ENCODE measurements at places on chromosomes 16 and 17. TPM values are rescaled to one million over a fixed set of nuclear protein-coding genes. Genes with fewer than 3 reads are reported as not detected.

Gene SMTNL2
- total RNA-seq, result not detected

Gene ELMO3
- total RNA-seq, result 3.6 TPM

Gene SHISA9
- 0.11 TPM for total RNA-seq

Gene MYH2
- not detected for total RNA-seq

Gene MED13
- total RNA-seq, result 75.8 TPM

Gene SECTM1
- not detected for total RNA-seq

Gene OR1F1
- not detected for total RNA-seq

Gene MYH1
- not detected for total RNA-seq

Gene TEX2
- total RNA-seq, result 28.6 TPM

Gene EFCAB13
- 1.9 TPM for total RNA-seq

Gene PSME3IP1
- total RNA-seq, result 121 TPM

Gene MSL1
- 79.8 TPM for total RNA-seq

Gene NSF
- 56.5 TPM for total RNA-seq

- H3K27me3 ChIP-seq, result no peaks in the 10 kb centered on the region
- peak overlapping the region; percentile 49 for H3K4me3 ChIP-seq
- peak overlapping the region; percentile 57 for H3K27ac ChIP-seq
- peaks cover 62% of the 10 kb centered on the region for H3K4me1 ChIP-seq
These were observed 7.5 kb downstream of the IST1 start for GRCh38 chr16:71902656-71903365.

- H3K27me3 ChIP-seq, result no peaks in the 10 kb centered on the region
- peak; percentile 81 for DNase-seq
- H3K4me3 ChIP-seq, result peak overlapping the region; percentile 36
- H3K27ac ChIP-seq, result peak overlapping the region; percentile 87
- peaks cover 31% of the 10 kb centered on the region for H3K4me1 ChIP-seq
- H3K36me3 ChIP-seq, result peaks cover 5% of the 10 kb centered on the region
These were observed 15.8 kb downstream of the TMC6 start for GRCh38 chr17:78112518-78113471.

DNA sequence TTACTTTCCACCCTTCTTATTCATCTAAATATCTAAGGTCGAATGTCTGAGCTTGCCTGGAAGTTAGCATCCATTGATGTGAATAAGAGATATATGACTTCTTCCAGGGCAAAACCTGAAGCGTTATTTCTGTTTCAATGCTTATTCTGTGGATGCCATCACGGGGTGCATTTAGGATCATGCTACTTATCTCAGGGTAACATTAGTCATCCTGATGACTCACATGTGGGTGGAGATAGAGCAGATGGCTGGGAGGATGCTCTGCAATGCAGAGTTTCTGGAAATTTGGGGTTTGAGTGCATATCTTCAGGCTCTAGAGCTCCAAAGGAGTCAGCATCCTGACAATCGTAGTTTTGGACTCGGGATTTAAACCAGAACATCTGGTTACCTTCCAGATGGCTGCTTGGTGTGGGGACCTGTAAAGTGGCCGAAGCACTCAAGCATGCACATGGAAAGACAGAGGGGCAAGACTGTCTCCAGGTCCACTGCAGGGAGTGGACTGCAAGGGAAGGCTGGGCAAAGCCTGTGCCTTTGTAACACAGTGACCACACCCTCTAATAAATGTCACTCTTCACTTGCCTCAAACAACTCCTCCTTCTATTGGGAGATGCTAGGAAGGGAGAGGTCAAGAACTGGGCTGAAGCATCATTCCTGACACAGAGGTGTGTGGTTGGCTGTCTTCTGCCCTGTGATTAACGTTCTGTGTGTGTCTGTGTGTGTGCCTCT, 175.2 kb upstream of the SALL1 start:
- H3K27ac ChIP-seq, result no peak overlapping the region
- no peak for DNase-seq
- H3K27me3 ChIP-seq, result no peaks in the 10 kb centered on the region
- no peak overlapping the region for H3K4me3 ChIP-seq
- no peaks in the 10 kb centered on the region for H3K4me1 ChIP-seq
- H3K36me3 ChIP-seq, result no peaks in the 10 kb centered on the region

GRCh38 chr16:54932737-54933254, 2.1 kb downstream of the IRX5 start:
- H3K27ac ChIP-seq, result no peak overlapping the region
- peaks cover 20% of the 10 kb centered on the region for H3K4me1 ChIP-seq
- H3K36me3 ChIP-seq, result peaks cover 2% of the 10 kb centered on the region
- DNase-seq, result no peak
- H3K27me3 ChIP-seq, result peaks cover 56% of the 10 kb centered on the region

GRCh38 chr16:71698491-71698890, 26.0 kb downstream of the PHLPP2 start:
- peaks cover 4% of the 10 kb centered on the region for H3K36me3 ChIP-seq
- no peaks in the 10 kb centered on the region for H3K27me3 ChIP-seq
- no peak for DNase-seq
- H3K4me1 ChIP-seq, result no peaks in the 10 kb centered on the region
- H3K4me3 ChIP-seq, result no peak overlapping the region
- H3K27ac ChIP-seq, result no peak overlapping the region

- H3K4me1 ChIP-seq, result peaks cover 8% of the 10 kb centered on the region
- H3K4me3 ChIP-seq, result no peak overlapping the region
- no peak for DNase-seq
These were observed 43.9 kb downstream of the AATF start for GRCh38 chr17:36992701-36993100.

GRCh38 chr16:46768809-46769208, 20.7 kb upstream of the MYLK3 start:
- no peak for DNase-seq
- H3K36me3 ChIP-seq, result no peaks in the 10 kb centered on the region
- no peaks in the 10 kb centered on the region for H3K27me3 ChIP-seq
- H3K27ac ChIP-seq, result no peak overlapping the region
- H3K4me1 ChIP-seq, result peaks cover 3% of the 10 kb centered on the region

GRCh38 chr17:40369923-40370322, 5.4 kb upstream of the GJD3 start:
- peaks cover 11% of the 10 kb centered on the region for H3K4me1 ChIP-seq
- H3K36me3 ChIP-seq, result no peaks in the 10 kb centered on the region
- peak; percentile 29 for DNase-seq
- no peaks in the 10 kb centered on the region for H3K27me3 ChIP-seq

DNA sequence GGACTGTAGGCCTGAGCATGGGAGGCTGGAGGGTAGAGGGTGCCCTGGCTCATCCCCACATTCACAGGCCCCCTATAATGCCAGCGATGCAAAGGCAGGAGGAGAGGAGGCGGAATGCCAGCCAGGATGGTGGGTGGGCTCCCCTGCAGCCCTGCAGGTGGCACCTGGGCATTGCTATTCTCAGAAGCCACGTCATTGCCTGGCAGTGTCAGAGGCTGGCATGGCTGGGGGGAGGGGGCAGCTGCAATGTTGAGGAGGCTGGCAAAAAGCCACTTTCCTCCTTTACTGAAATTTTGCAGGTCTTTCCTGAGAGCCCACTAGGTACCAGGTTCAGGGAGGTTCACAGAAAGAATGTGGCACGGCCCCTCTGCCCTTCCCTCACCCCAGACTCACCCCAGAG, 36.2 kb downstream of the RAB11FIP4 start:
- no peaks in the 10 kb centered on the region for H3K4me1 ChIP-seq
- H3K36me3 ChIP-seq, result peaks cover 5% of the 10 kb centered on the region
- no peak overlapping the region for H3K27ac ChIP-seq
- H3K4me3 ChIP-seq, result no peak overlapping the region
- peaks cover 7% of the 10 kb centered on the region for H3K27me3 ChIP-seq

GRCh38 chr17:1104222-1104621, 75.6 kb downstream of the ABR start:
- no peak overlapping the region for H3K4me3 ChIP-seq
- peak; percentile 29 for DNase-seq
- H3K27ac ChIP-seq, result no peak overlapping the region

DNA sequence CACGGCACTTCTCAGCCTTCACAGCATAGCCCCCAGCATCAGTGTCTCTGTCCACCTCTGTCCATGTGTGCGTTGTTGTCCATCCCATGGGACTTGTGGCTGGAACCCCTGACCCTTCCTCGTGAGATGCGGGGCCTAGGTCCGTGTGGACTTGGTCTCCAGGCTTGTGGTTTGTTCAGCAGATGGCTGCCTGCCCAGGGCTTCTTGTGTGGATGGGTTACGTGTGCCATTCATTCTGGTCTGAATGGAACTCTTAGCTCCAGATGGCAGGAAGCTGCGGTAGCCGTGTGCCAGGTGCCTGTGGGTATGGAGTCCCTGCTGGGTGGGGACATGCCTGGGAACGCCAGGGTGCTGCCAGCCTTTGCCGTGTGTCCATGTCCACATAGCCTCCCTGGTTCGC, 31.7 kb upstream of the NUDT16L1 start:
- H3K27ac ChIP-seq, result no peak overlapping the region
- DNase-seq, result no peak
- H3K27me3 ChIP-seq, result no peaks in the 10 kb centered on the region
- H3K4me1 ChIP-seq, result peaks cover 17% of the 10 kb centered on the region
- no peak overlapping the region for H3K4me3 ChIP-seq

DNA sequence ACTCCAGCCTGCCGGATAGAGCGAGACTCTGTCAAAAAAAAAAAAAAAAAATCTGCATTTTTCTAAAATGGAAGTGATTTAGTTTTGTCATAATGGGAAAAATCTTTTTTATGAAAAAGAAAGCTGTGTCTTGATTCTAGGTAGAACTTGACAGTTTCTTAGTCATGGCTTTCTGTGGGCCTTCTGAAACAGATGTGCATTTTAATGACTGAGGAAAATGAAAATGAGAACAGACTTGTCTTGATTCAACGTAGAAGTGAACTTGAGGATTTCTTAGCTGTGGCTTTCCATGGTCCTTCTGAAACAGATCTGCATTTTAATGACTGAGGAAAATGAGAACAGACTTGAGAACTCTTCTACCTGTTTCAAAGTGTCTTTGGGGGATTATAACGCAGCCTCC, 171.7 kb downstream of the VPS53 start:
- no peak for DNase-seq
- H3K27ac ChIP-seq, result peak overlapping the region; percentile 47
- H3K4me1 ChIP-seq, result peaks cover 5% of the 10 kb centered on the region
- H3K36me3 ChIP-seq, result no peaks in the 10 kb centered on the region

GRCh38 chr17:80671039-80671824, 126.6 kb downstream of the RPTOR start:
- H3K36me3 ChIP-seq, result no peaks in the 10 kb centered on the region
- H3K27me3 ChIP-seq, result no peaks in the 10 kb centered on the region
- H3K4me1 ChIP-seq, result peaks cover 28% of the 10 kb centered on the region
- H3K27ac ChIP-seq, result no peak overlapping the region

- H3K4me1 ChIP-seq, result no peaks in the 10 kb centered on the region
- no peak overlapping the region for H3K27ac ChIP-seq
- H3K27me3 ChIP-seq, result no peaks in the 10 kb centered on the region
- no peak overlapping the region for H3K4me3 ChIP-seq
- peak; percentile 32 for DNase-seq
These were observed 10.0 kb downstream of the POLDIP2 start for GRCh38 chr17:28347261-28347891.

GRCh38 chr16:83588070-83588469, 219.7 kb upstream of the HSBP1 start:
- H3K27me3 ChIP-seq, result peaks cover 5% of the 10 kb centered on the region
- H3K36me3 ChIP-seq, result no peaks in the 10 kb centered on the region
- H3K27ac ChIP-seq, result no peak overlapping the region
- H3K4me3 ChIP-seq, result no peak overlapping the region

DNA sequence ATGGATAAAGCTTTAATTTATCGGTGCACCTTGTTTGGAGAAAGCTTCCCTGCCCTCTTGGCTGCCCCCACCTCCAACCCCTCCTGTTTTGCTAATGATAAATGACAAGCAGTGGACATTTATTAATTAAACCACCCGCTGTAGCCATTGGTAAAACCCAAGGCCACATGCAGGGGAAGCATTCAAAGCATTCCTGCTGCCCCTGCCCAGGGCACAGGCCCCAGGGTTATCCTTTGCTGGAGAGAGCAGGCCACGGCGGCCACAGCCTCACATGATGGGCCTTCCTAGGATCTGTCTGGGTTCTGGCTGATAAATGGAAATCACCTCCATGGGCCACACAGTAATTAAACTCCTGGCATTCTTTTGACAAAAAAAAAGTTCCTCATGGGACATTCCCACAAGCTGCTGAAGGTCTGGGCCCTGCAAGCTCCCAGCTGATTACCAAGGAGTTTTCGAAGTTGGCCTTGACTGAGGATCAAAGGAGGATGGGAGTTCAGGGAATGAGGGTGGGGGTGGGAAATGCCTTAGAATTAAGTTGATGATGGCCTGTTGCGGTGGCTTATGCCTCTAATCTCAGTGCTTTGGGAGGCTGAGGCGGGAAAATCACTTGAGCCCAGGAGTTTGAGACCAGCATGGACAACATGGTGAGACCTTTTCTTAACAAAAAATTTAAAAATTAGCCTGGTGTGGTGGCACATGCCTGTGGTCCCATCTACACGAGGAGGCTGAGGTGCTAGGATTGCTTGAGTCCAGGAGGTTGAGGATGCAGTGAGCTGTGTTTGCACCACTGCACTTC, 35.5 kb downstream of the SOST start:
- H3K4me1 ChIP-seq, result peaks cover 12% of the 10 kb centered on the region
- H3K27me3 ChIP-seq, result peaks cover 11% of the 10 kb centered on the region
- no peak overlapping the region for H3K4me3 ChIP-seq

DNA sequence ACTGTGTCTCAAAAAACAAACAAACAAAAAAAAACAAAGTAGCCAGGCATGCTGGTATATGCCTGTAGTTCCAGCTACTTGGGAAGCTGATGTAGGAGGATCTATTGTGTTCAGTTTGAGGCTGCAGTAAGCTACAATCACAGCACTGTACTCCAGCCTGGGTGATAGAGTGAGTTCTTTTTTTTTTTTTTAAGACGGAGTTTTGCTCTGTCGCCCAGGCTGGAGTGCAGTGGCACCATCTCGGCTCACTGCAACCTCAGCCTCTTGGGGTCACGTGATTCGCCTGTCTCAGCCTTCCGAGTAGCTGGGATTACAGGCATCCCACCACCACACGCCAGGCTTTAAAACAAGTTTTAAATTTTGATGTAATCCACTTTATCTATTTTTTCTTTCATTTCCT, 80.2 kb upstream of the STAC2 start:
- H3K27ac ChIP-seq, result no peak overlapping the region
- no peaks in the 10 kb centered on the region for H3K27me3 ChIP-seq
- H3K4me3 ChIP-seq, result no peak overlapping the region
- DNase-seq, result no peak
- H3K4me1 ChIP-seq, result no peaks in the 10 kb centered on the region

DNA sequence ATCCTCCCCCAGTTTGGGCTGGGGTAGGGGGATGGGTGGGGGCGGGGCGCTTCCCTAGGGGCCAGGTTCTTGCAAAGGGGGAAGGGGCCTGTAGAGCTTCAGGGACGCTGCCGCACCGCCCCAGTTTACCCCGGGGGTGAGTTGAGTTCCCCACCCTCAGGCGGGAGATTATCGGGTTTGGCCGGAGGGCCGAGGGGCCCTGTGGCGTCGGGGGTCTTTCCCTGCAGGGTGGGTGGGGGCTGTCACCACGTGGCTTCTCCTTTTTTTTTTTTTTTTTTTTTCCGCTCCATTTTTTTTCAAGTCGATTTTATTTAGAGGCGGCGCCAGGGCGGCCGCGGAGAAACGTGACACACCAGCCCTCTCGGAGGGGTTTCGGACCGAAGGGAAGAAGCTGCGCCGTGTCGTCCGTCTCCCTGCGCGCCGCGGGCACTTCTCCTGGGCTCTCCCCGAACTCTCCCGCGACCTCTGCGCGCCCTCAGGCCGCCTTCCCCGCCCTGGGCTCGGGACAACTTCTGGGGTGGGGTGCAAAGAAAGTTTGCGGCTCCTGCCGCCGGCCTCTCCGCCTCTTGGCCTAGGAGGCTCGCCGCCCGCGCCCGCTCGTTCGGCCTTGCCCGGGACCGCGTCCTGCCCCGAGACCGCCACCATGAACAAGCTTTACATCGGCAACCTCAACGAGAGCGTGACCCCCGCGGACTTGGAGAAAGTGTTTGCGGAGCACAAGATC, at the start of gene IGF2BP1:
Gene IGF2BP1 (plus strand): TSS at position 283 of the 724 bp plus-strand sequence. CDS start 361 bp downstream, at position 644.
- H3K27ac ChIP-seq, result no peak within 1 kb of the TSS
- no peak for DNase-seq
- peaks cover 19% of the 10 kb centered on the region for H3K4me1 ChIP-seq
- H3K27me3 ChIP-seq, result peaks cover 53% of the 10 kb centered on the region

Data from natural killer cell treated with Interleukin-12 subunit alpha and Interleukin-12 subunit beta and Interleukin-15 and Interleukin-18, amount 100 ng/mL, for 72 hours (primary cell).